ENCODE measurements at places on chromosomes 7 and 10.

- DNase-seq: no peak
Observed at GRCh38 chr7:43584195-43584586, 1.3 kb downstream of the STK17A start.

- DNase-seq: no peak
Observed at GRCh38 chr7:73738220-73738611, 386 bp downstream of the ABHD11 start.

- no peak for DNase-seq
Observed at GRCh38 chr10:27679369-27679912, 66.2 kb downstream of the MKX start.

GRCh38 chr7:143492043-143492471 is 14.4 kb downstream of the TAS2R41 start:
- DNase-seq: no peak

GRCh38 chr7:131753620-131754222 is 197.3 kb upstream of the PODXL start:
- no peak for DNase-seq

GRCh38 chr10:45515630-45516029 is 141.6 kb downstream of the ALOX5 start:
- DNase-seq: no peak

DNA sequence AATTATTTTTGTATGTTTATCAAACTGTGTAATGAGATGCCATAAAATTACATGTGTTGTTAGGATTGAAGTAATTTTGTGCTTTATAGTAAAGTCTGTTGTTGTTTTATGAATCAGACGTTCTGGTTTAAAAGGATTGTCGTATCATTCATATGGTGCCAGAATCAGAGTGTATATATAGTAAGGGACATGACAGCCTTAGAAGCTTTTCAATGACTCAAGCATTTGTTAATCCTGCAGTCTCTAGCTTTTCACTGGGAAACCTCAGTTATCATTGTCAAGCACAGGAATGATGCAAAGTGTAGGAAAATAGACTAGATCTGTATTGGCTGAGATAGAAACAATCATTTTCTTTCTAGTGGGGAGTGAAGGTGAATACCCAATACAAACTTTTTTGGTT is 57.5 kb downstream of the TRRAP start:
- DNase-seq: no peak

DNA sequence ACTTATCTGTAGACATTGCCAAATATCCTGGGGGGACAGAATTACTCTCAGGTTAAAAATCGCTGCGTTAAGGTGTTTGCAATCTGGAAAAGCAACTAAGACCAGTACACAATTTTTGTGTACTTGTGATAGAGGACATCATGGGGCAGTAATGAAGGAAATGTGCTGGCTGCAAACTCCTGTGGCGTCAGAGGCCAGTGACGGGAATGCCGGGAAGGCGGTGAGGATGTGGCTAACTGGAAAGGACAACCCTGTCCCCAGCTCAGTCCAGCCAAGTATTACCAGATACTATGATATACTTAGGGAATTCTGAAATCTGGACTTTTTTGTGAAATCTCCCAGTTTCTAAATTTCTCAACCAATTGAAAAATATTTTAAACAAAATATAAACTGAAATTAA is 103.1 kb upstream of the NANOS1 start:
- no peak for DNase-seq

GRCh38 chr10:22550732-22551131 is 163.6 kb downstream of the PIP4K2A start:
- DNase-seq: no peak

GRCh38 chr7:135170274-135170997 is at the start of gene CYREN:
Gene CYREN (minus strand): TSS chr7:135170707. CDS start chr7:135168922, 1,785 bp downstream.
- peak; percentile 45 for DNase-seq

- no peak for DNase-seq
Observed at GRCh38 chr10:122827302-122827701, 18.4 kb downstream of the CUZD1 start.

Measured in forelimb muscle (tissue), 1 donor.